Activated CD4-positive, alpha-beta T cell treated with anti-CD3 and anti-CD28 coated beads for 24 hours (primary cell): ENCODE measurements at places on chromosomes 5 and 9.

DNA sequence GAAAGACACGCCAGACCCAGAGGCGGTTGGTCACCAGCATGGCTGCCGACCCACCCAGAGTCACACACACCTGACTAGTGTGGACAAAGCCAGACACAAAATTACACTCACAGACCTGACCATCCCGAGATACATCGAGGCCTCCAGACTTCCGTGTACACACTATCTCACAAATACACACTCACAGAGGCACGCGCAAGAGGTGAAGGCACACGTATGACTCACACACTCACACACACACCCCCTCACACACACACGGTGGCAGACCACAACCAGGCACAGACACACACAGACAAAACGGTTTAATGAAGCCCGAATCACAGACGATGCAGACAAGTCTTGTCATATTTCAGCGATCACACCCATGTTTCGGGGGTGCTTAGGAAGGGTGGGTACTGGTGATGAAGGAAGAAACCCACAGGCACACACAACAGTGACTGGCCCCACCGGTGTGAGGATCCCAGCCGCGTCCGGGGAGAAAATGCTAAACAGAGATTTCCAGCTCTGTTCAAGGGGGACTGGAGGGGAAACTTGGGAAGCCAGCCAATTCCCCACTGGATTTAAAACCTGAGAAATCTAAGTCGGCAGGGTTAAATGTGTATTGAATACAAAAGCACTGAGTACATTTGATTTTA, 51.3 kb downstream of the CRB2 start:
- no peak for DNase-seq

GRCh38 chr9:135332979-135333748, 146.4 kb upstream of the PPP1R26 start:
- DNase-seq = no peak

GRCh38 chr5:94627191-94627590, 8.7 kb downstream of the SLF1 start:
- DNase-seq = no peak

DNA sequence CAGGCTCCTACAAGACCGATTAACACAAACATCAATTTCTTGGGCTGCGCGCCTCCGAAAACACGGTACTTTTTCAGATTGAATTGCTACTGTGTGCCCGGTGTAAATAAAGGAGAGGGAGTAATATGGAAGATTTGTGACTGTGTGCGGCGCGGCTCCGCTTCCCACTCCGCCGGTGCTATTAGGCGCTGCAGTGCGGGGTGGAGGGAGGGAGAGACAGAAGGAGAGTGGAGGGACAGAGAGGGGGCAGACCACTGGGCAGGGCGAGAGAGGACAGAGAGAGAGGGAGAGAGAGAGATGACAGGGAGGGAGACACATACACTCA, 24.7 kb upstream of the RNU6ATAC start:
- DNase-seq = no peak

DNA sequence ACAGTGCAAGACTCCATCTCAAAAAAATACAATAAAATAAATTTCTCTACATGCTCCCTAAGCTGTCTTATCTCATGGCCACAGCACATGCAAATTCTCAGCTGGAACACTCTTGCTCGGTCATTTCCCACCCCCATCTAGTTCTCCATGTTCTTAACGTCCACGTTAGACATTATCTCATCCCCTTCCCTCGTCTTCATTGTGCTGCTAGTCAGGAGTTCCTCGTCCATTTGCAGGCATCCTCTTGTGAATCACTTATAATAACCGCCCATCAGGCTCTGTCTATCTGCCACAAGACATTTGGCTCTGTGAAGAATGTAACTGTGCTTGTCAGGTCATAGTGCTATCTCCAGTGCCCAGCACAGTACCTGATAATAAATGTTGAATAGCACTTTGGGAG, 32.9 kb upstream of the GOLGA1 start:
- DNase-seq = no peak

GRCh38 chr9:73090214-73090613, 61.5 kb upstream of the ANXA1 start:
- DNase-seq = no peak

- DNase-seq = no peak
These were observed 67.1 kb upstream of the SSBP2 start for GRCh38 chr5:81817980-81818379.

DNA sequence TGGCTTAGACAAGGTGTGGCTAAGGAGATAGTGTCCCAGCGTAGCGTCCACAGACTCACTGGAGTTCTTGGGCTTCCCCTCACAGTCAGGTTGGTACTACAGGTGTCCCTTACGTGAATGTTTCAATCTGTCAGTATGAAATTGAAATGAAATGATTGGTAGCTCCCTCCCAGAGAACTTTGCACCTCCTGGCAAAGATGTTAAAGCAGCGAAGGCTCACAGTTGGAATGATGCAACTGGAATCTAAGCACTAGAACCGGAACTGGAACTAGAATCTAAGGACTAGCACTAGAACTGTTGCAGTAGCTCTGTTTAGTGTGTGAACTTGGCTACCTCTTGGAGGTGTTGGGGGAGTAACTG, 1.1 kb downstream of the SLC31A1 start:
- DNase-seq = no peak
